ENCODE measurements at places on chromosomes 6 and 20.

- ATAC-seq = no peak
Observed at GRCh38 chr20:3672547-3673171, 9.2 kb downstream of the ADAM33 start.

GRCh38 chr6:100463630-100464161 lies 1.0 kb downstream of the SIM1 start:
- ATAC-seq = no peak

- no peak for ATAC-seq
Observed at GRCh38 chr20:14313341-14314020, 23.9 kb downstream of the FLRT3 start.

GRCh38 chr20:43558412-43559146 lies at the start of gene SGK2:
Gene SGK2, plus strand, starts transcription at chr20:43559027. Its CDS starts 7,469 bp downstream, at chr20:43566496.
- ATAC-seq = no peak

GRCh38 chr6:20589266-20589665 lies 55.0 kb downstream of the CDKAL1 start:
- ATAC-seq = no peak

GRCh38 chr6:42243046-42243445 lies 25.4 kb upstream of the MRPS10 start:
- ATAC-seq = no peak

- no peak for ATAC-seq
Observed at GRCh38 chr6:90304308-90304707, 7.7 kb upstream of the BACH2 start.

- ATAC-seq = peak; percentile 71
Observed at GRCh38 chr20:23331450-23332350, 18.9 kb upstream of the NXT1 start.

DNA sequence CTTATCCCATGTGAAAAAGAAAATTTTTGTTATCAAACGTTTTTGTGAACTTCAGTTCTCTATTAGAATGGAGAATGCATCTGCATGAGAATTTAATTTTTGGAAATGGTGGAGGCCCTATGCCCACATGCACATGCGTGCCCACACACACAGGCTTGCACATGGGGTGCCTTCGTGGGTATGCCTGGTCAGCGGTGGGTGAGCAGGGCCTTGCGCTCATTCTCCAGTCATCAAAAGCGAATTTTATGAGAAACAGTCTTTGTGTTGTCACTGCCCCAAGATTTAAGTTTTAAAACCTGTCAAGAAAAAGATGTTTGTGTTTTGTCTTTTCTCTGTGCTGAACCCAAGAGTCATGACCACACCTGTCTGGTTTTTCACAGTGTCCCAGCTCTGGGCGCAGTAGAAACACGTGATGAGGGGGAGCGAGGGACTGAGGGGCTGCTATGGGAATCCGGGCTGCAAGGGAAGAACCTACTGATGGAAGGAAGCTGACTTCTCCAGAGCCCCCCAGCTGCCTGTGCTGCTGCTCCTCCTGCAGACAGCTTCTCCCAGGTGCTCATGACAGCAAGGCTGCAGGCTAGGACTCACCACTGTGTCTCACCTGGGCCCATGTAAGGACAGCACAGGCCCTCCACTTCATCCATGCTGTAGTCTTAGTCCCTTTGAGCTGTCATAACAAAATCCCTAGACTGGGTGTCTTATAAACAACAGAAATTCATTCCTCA lies 153.6 kb downstream of the SYCP2 start:
- no peak for ATAC-seq

DNA sequence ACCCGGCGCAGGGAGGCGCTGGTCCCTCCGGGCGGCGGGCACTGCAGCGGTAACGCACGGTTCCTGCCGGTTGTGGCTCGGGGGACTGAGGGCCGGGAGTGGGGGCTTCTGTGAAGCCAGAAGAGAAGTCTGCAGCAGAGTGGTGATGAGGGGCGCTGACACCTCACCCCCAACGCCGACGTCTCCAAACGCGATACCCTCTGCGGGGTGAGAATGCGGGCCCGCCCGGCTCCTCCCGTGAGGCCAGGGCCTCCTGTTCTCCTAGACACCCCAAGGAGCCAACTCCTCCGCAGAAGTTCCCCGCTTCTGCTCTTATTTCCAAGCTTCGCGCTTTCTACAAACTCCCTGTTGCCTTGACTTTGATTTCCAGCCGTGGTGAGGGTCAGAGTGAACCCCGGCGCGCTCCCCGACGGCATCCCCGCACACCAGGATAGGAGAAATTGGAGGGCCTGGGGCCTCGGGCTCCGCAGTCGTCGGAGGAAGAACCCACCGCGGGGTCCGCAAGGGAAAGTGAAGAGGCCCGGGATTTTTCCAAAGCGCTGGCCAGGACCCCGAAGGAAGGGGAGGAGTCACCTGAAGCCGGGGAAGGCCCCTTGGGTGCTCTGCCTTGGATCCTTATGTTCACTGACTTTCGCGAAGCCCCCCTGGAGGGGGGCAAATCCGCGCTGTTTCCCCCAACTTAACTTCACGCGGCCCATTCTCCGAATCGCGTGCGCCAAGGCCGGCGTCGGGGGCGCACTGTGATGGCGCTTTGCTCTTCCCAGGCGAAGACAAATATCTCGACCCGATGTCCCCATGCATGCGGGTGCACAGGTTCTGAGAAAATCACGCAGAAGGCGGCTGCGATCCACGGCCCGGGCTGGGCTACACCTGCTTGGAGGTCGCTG lies 3.1 kb upstream of the INSM1 start:
- no peak for ATAC-seq

- ATAC-seq = no peak
Observed at GRCh38 chr6:113350461-113350860, 506.7 kb upstream of the MARCKS start.

DNA sequence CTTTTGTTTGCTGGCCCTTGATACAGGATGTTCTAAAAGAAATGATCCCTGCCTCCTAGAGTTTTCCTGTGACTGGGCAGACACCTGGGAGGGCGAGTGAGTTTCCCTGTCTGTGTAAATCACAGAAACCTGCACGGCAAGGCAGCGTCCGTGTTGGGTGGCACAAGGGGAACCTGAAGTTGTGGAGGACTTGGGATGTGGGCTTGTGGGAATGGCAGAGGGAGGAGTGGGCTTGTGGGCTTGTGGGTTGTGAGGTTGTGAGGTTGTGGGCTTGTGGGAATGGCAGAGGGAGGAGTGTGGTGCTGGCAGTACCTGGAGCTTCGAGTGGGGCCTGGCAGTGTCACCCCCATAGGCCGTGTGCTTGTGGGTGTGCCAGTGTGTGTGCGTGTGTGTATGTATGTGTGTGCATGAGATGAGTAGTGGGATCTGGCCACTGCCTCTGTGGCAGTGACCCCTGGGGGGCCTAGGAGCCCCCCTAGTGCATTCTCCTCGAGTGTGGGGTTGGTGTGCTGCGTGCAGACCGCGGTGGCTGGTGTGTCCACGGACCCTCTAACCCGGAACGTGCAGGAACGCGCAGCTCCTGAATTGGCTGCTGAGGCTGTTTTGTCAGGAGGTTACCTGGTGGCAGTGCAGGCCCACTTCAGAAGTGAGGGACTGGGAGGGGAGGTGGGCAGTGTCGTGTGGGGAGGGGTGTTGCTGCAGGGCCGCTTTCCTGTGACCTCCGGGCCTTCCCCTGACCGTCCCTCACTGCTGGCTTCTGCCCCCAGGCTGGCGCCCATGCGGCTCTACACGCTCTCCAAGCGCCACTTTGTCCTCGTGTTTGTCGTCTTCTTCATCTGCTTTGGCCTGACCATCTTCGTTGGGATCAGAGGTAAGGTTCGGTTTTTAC lies 13.0 kb downstream of the TMEM181 start:
- ATAC-seq = no peak

DNA sequence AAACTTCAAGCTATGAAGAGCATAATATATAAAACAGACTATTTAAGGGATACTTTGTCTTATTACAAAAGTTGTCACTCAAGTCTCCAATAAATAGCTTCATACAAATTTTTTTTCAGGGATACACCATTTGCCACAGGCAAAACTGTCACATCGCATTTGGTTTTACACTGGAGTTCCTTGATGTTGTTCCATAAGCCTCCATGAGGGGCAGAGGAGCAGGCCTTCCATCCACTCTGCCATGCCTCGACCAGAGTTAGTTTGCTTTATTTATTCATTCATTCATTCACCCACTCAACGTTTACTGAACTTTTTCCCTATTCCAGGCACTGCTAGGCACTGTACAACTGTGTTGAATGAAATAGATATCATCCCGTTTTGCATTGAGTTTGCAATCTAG lies 246.6 kb downstream of the PHF3 start:
- no peak for ATAC-seq

DNA sequence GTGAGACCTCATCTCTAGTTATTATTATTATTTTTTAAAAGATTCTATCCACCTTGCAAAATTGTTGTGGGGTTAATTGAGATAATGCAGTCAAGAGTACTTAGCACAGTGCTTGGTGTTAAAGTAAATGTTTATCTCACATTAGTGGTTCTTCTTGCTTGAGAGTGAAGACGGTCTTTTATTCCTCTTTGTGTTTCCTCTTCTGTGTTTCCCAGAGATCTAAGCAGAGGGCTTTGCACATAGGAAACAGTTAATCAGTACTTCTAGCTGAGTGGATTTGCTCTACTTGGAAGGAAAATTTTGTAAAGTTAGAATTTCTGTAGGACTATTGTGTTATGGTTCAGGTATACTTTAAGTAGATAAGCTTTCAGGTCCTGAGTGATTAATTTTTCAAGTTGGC lies 3.5 kb downstream of the ARMC2 start:
- ATAC-seq = no peak

DNA sequence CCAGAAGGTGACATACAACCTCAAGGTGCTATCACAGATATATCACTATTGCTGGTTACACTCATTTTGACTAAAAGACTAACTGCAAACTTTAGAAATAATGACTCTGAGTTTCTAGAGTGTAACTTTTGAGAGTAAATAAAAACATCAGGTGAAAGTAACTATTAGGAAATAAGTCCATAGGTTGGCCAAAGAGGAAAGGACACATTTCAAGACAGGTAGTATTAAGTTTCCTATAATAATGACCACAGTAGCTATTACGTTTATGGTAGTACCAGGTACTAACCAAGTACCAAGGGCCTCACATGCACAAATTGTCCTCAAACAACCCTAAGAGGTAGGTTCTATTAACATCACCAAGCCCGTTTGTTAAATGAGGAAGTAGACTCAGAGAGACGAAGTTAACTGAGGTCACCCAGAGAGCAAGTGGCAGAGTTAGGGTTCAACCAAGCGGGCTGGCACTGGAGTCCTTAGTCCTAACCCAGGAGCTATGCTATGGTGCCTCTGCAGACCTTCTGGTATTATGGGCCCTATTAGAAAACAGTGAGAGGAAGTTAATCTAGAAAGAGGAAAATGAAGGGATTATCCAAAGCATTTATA lies 36.8 kb downstream of the HEBP2 start:
- no peak for ATAC-seq

- ATAC-seq = no peak
Observed at GRCh38 chr20:62064770-62065673, 659 bp downstream of the TAF4 start.

- peak; percentile 22 for ATAC-seq
Observed at GRCh38 chr6:22313796-22314195, 17.0 kb upstream of the PRL start.

- ATAC-seq = peak; percentile 5
Observed at GRCh38 chr6:109240370-109241084, 141.7 kb downstream of the CD164 start.

GRCh38 chr6:56073315-56073714 lies 174.1 kb downstream of the COL21A1 start:
- ATAC-seq = no peak

GRCh38 chr6:37225350-37226169 lies 32.0 kb upstream of the TBC1D22B start:
- ATAC-seq = no peak

- no peak for ATAC-seq
Observed at GRCh38 chr20:45301824-45302271, 4.8 kb upstream of the RBPJL start.

- ATAC-seq = no peak
Observed at GRCh38 chr6:81772741-81773140, 20.3 kb upstream of the TENT5A start.

DNA sequence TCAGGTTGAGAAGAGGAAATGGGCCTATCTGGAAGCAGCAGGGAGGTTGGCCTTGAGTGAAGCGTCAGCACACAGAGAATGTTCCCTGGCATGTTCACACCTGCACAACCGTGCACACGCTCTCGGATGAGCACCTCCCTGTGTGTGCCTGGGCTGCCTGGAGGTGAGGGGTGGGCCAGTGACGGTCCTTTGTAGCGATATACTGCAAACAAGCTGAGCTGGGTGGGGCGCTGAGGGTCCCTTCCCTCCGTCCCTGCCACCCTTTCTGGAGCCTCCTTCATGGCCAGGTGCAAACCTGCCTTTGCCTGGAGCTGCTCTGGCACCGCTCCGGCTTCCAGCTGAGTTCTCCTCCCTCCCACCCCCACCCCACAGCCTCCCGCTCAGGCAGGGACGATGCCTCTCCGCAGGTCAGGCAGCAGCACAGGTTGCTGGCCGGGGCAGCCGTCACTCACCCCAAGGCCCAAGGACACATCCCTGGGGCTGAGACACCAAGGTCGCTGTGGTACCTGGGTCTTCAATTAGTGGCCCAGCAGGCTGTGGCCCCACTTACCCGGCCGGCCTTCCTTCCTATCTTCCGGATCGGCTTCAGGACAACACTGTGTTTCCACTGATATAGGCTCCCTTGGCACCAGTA lies 111.6 kb downstream of the ERMARD start:
- ATAC-seq = no peak

GRCh38 chr6:5054245-5054873 lies 30.8 kb upstream of the PPP1R3G start:
- ATAC-seq = no peak

- no peak for ATAC-seq
Observed at GRCh38 chr20:42191140-42191860, 573.1 kb upstream of the CHD6 start.

DNA sequence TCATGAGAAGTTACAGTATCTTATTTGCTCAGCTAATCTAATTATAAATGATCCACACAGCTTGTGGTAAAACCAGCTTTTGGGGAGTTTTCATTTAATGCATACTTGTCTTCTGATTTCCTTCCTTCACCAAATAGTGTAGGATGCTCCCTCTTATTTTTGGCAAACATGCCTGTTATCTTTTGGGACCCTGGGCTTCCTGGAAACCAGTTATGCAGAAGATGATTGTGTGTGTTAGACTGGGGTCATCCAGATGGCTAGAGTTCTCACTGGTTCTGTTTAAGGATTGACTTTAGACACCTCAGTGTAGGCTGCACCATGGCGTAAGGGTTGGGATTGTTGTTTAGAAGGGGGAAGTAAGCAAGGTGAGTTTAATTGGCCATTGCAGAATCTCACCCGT lies 61.3 kb downstream of the PTPN1 start:
- ATAC-seq = no peak

All from motor neuron (in vitro differentiated cells).